ENCODE measurements at places on chromosomes 5 and 9.

DNA sequence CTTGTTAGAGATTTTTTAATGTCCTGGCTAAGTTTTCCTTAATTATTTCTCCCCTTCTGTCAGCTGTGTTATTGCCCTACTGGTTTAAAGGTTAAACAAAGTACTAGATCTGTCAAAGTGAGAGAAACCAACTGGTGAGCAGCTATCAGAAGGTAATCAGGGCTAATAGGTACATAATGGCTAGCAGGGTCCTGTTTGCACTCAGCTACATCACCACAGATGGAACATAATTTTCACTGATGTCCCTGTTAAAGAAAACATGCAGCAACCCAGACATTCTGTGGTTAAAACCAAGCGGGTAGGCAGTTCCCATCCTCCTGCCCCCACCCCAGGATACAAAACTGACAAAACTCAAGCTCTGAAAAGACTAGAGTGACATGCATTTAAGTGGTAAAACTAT lies 473.9 kb downstream of the NR2F1-AS1 start:
- DNase-seq, result no peak

- no peak for DNase-seq
These were observed 440 bp downstream of the ANXA2R start for GRCh38 chr5:43039471-43040286.

GRCh38 chr5:170278611-170279458 lies 18.7 kb downstream of the LCP2 start:
- DNase-seq, result peak; percentile 73

GRCh38 chr5:111926026-111926425 lies 169.0 kb upstream of the NREP start:
- DNase-seq, result no peak

GRCh38 chr5:171575386-171575785 lies 155.9 kb downstream of the FGF18 start:
- no peak for DNase-seq

DNA sequence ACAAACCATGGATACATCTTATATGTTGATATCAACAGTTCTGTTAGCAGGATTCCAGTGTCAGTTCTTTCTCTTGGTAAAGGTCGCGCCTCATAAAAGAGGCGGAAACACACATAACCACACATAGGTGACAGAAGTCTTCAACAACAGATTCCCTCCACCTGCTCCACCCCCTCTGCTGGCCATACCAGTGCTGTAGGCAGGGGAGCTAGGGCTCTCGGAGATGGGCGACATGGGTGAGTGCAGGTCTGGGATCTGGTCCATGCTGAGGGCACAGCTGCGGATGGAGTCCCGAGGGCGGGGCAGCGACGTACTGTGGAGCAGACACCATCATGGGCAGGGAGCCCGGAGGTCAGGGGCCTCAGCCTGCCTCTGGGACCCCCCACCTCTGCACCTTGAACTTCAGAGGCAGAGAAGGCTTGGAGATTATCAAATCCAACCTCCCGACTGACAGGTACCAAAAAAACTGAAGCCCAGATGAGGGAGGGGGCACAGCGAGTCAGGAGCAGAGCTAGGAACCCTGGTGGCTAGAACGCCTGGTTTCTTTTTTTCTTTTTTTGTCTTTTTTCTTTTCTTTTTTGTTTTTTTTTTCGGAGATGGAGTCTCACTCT lies 12.0 kb upstream of the TOR2A start:
- no peak for DNase-seq

Data from activated CD8-positive, alpha-beta memory T cell treated with anti-CD3 and anti-CD28 coated beads for 4 hours (primary cell).